ENCODE measurements at places on chromosomes 16 and 17. TPM values are rescaled to one million over a fixed set of nuclear protein-coding genes. Genes with fewer than 3 reads are reported as not detected.

GRCh38 chr17:78885956-78886355, 17.0 kb downstream of the CEP295NL start:
- DNase-seq = no peak

GRCh38 chr17:66392783-66393437, 90.5 kb downstream of the PRKCA start:
- no peak for DNase-seq

DNA sequence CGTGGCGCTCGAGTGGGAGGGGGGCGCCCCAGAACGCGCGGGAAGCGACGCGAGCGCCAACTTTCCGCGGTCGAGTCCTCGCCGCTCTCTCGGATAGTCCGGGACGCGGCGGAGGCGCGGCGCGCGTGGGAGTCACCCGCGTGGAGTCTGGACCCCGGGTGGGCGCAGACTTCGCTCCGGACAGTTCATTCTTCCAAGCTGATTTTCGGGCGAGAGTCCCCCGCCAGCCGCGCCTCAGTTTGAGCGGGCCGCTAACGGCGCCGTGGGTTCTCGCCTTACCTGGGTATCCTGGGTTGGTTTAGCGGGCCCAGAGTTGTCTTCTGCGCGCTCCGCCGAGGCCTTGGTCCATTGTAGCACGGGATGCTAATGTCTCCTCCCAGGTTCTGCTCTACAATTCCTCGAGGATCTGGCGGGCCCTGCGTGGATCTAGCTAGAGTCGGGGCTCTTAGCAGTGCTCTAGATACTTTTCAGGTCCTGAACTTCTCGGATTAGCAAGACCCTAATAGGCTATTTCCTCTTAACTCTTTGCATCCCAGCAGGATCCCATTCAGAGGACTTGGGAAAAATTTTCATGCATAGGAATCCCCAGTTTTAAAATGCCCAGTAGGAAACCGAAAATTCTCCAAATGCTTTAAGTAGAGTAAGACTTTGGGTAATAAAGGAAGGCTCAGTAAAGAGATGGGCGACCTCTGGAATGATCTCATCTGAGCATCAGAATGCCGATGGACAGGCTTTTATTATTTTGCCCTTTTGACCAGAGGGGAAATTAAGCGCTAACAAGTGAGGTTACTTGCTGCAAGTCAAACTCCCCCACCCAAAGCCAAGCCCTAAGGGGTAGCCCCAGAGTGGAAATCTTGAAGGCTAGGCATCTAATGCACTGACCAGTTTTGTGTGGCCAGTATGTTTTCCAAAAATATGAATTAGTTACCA, 537 bp upstream of the GJC1 start:
- no peak for DNase-seq

- no peak for DNase-seq
Measured at GRCh38 chr17:61353615-61354014, 46.0 kb upstream of the TBX2 start.

DNA sequence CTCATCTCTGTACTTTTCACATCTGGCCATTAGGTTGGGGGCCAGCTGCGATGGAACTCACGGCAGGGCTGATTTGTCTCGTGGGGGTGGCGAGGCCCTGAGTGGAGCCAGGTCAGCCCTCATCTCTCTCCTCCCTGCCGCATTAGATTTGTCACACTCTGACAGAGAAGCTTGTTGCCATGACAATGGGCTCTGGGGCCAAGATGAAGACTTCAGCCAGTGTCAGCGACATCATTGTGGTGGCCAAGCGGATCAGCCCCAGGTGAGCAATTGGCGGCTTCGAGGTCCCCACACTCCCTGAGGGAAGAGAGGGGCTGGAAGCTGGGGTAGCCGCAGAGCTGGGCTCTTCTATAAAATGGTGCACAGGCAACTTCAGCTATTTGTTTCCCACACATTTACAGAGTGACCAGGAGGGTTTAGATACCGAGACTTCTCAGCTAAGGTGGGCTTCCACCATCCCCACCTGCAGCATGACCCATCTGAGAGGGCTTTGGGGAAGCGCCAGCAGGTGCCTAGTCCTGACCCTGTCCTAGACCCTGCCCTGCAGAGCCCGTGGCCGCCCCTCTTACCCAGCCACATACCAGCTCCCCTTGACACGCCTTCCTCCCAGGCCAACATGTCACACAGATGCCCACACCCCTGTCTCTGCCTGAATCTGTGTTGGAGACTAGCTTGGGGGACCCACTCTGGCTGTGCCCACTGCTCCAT, 8.4 kb downstream of the TMEM98 start:
- no peak for DNase-seq

DNA sequence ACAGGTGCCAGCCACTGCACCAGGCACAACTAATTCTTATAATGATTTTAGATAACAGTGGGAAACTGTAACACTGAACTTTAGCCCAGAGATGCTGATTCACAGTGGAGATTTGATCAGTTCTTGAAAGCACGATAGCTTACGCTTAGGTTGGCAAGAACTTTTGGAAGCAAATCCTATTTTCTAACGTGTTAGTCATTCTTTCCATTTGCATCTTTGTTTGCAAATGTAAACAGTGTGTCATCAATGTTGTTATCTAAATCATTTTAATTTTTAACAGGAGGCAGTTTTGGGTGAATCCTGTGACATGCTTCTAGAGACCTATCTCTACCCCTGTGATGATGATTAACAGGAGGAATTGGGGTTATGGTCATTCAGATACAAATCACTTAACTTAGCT, 35.7 kb upstream of the GNA13 start:
- DNase-seq = no peak

DNA sequence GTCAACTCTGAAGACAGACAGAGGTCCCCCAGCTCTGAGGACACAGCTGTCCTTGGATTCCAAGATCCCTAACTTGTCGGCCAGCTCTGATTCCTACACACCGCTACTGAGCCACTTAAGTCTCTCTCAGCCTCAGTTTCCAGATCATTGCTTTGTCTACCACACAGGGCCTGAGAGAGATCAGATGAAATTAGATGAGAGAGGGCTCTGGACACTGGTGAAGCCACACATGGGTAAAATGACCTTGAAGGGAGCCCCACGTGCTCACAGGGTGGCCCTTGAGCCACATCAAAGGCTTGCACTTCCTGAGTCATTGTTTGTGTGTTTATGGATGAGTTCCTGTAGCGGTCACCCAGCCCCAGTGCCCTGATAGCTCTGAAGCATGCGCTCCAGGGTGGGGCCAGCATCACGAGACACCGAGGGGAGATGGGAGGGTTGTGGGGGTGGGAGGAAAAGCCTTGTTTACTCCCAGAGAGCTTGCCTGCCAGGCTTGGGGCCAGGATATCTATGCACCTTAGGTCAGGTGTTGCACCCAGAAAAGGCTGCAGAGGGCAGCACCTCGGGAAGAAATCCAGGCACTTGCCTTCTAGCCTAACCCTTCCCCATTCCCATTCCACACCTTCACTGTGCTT, 32.7 kb upstream of the SLC6A2 start:
- no peak for DNase-seq

DNA sequence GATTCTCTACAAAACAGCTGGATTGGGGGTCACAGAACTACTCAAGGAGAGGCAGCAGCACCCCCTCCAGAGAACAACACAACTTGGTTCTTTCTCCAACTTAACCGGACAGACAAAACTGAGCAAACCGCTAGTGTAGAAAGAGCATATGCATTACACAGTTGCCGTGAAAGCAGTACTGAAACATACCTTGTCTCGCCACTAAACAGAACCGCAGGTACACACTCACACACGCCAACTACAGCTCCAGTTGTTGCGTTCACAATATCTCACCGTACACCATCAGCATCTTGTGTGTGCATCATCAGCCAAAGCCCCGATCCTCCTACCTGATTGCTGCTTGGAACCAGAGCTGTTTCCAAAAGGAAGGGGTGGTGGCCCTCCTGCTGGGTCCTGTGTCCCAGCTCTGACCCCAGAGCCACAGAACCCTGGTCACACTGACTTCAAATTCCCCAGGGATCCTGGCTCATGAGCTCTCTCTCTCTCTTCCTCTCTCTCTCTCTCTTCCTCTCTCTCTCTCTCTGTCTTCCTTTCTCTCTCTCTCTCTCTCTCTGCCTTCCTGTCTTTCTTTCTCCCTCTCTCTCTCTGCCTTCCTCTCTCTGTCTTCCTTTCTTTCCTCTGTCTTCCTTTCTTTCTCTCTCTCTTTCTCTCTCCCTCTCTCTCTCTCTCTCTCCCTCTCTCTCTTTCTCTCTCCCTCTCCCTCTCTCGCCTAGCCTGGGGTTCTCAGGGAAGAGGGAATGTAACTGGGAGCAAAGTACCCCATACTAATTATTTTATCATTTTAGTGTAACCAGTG, 8.4 kb downstream of the PIMREG start:
- DNase-seq = no peak

- no peak for DNase-seq
Measured at GRCh38 chr17:76912421-76913164, 44.4 kb downstream of the MGAT5B start.

GRCh38 chr17:83064732-83065659, 14.4 kb upstream of the METRNL start:
- no peak for DNase-seq

- no peak for DNase-seq
Measured at GRCh38 chr17:28402224-28402630, 3.8 kb downstream of the SLC46A1 start.

DNA sequence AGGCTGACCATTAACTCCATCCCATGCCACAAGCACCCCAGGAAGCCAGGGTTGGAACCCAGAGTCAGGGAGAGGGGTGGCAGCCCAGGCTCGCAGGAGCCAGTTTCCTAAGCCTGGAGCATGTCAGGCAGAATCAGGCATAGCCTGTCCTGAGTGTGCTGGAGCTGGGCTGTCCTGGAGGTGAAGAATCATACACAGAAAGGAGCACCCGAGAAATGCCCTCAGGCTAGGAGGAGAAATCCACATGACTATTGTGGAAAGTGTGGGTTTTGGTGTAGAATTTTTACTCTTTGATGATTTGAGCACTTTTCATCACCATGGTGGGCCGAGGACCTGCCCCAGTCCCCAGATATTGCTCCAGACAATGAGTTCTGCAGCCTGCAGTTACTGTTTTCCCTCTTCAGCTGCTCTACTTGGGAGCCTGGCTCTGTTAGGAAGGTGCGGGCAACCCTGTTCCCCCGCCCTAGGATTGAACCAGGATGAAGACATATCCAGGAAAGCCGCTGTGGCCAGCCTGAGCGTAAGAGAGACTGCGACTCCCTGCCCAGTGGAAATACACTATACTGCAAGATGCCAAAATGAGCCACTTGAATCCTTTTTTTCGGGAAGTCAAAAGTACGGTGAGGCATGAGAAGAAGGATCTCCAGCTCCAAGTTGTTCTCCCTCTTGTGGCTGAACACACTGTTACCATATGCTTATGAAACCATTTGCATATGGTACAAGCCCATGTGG, 29.0 kb upstream of the HEATR6 start:
- no peak for DNase-seq

The FBXO31 gene
- 33.4 TPM for total RNA-seq

The RETREG3 gene
- 60.9 TPM for total RNA-seq

The SNX20 gene
- not detected for total RNA-seq

The G6PC1 gene
- not detected for total RNA-seq

The CDRT15L2 gene
- total RNA-seq = not detected

The MMP25 gene
- total RNA-seq = 1.3 TPM

The SLC38A8 gene
- not detected for total RNA-seq

The NOG gene
- total RNA-seq = 23.0 TPM

The PPM1E gene
- total RNA-seq = 0.79 TPM

The SDR42E2 gene
- not detected for total RNA-seq

The P2RX5 gene
- 2.4 TPM for total RNA-seq

The GAST gene
- not detected for total RNA-seq

The HSDL1 gene
- total RNA-seq = 26.5 TPM

The UTS2R gene
- not detected for total RNA-seq

The ADAP2 gene
- 1.1 TPM for total RNA-seq
